H4 (cell line): ENCODE measurements at places on chromosomes 11 and 22. TPM values are rescaled to one million over a fixed set of nuclear protein-coding genes. Genes with fewer than 3 reads are reported as not detected.
A peak's percentile ranks its signal among the peaks of the same experiment; 100 is the strongest.

ZC3H12C gene
- 3.0 and 4.5 TPM in 2 replicates for total RNA-seq

FAM83F gene
- total RNA-seq = not detected in 2 replicates

OR8H2 gene
- total RNA-seq = not detected in 2 replicates

ALG8 gene
- 106 and 116 TPM in 2 replicates for total RNA-seq

- DNase-seq = no peak
These were observed 160.2 kb downstream of the FAT3 start for GRCh38 chr11:92384802-92385201.

DNA sequence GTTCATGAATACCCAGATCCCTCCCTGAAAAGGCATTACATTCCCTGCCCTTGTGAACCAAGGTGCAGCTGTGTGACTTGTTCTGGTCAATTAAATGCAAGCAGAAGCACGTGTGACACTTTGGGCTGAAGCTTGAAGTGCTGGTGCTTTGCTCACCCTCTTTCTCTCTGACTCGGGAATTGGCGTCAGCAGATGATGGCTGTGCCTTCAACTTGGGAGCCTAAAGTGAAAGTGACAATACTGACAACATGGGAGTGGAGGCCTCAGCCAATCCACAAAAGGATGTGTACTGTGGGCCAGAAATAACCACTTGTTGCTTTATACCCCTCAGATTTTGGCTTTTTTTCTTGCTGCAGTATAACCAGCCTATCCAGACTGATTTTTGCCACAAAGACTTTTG, 148.3 kb upstream of the THY1 start:
- no peak for DNase-seq

- DNase-seq = no peak
These were observed 49.4 kb downstream of the RSF1 start for GRCh38 chr11:77771135-77771534.

GRCh38 chr11:130854483-130854882, 61.8 kb downstream of the SNX19 start:
- DNase-seq = no peak

GRCh38 chr11:88266919-88267318, 70.6 kb downstream of the CTSC start:
- no peak for DNase-seq

DNA sequence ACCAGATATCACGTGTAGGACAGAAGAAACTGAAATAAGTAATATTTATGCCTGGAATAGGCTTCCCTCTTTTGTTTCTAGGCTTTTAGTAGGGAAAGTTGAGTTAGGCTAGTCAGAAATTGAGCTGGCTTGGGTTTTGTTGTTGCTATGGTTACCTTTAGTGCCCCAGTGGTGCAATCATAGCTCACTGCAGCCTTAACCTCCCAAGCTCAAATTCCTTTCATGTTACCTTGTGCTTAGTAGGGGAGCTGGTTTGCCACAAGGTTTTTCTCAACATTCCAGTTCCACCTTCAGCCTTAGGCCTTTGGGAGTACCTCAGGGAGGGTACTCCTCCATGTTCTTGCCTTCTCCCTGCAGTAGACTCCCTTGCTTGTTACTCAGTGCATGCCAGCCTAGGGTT, 69.1 kb upstream of the SUSD2 start:
- no peak for DNase-seq

DNA sequence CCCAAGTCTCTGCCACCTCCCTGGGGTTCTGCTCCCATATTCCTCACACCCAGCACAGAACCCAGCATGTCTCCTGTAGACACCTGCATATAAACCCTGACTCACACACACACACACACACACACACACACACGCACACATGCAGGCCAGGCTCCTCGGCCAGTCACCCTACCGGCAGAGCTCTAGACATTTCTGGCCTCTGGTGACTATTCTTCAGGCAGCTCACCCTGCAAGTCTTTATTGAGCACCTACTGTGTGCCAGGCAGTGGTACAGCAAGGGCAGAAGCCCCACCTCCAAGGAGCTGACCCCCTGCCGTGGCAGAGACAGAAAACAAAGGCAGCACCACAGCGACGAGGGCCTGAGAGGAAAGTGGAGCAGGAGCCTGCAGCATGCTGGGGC, 50.3 kb downstream of the CDKN1C start:
- DNase-seq = no peak

DNA sequence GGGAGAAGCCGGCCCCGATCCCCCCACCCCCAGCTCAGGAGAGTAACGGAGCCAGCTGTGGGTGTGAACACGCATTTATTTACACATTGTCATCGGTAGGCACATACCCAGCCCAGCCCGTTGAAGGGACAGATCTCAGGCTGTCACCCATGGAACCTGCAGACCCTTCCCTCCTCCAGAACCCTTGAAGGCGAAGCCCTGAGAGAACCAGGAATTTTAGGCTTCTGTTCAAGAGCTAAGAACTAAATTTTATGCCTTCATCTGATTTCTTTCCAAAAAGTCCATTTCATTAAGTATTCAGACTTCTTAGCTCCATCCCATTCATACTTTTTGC, 379 bp upstream of the BRMS1 start:
- DNase-seq = no peak

DNA sequence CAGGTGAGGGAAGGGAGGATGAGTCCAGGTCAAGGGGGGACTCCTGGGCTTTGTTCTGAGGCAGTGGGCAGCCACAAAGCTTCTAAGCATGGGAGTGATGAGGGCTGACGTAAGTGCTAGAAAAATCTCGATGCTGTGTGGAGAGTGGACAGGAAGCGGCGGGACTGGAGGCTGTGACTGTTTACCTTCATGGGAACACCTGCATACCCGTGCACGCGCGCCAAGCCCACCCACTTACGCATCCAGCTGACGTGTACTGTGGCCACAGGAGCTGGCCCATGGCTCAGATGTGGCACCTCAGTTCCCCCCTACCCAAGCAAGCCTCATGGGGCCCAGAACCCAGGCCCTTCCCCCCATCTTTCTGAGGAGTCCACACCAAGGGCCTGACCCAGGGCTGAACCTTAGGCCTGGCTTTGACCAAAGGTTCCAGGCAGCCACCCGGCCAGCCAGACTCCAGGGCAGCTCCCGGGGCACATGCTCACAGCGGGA, 14.0 kb downstream of the MYRF start:
- DNase-seq = peak; percentile 22

- peak; percentile 31 for DNase-seq
These were observed 29.6 kb downstream of the TRIM29 start for GRCh38 chr11:120108154-120108784.

GRCh38 chr22:44337678-44338004, 24.9 kb upstream of the SHISAL1 start:
- DNase-seq = peak; percentile 68

DNA sequence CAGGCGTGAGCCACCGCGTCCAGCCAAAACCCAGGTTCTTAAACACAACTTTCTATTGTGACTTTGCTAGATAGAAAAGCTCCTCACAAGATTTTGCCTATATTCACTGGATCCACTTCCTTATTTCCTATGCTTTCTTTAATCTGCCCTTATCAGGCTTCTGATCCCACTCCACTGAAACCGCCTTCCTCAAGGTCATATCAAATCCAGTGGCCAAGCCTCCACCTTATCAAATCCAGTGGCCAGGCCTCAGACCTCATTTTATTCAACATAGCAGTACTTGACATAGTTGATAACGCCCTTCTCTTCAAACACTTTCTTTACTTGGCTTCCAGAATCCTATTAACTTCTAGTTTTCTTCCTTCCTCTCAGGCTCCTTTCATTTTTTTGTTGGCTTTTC, 29.5 kb downstream of the DIXDC1 start:
- no peak for DNase-seq

DNA sequence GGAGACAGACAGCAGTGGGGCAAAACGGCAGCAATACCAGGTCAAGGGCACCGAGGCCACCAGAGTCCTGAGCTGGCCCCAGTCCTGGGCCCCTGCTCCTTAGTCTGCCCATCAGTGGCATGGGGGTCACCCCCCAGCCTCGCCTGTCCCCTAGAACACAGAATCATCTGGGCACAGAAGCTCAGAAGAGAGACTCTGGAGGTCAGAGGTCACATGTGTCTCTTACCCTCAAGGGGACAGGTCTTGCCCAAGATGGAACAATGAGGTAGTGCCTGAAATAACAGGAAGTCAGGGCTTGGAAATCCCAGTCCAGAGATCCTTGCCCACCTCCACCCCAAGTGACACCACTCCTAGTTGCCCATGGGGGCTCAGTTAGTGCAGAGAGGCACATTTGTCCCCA, 20.6 kb downstream of the PDE2A start:
- no peak for DNase-seq
